Neural crest cell (in vitro differentiated cells): ENCODE measurements at places on chromosomes 7 and 10. TPM values are rescaled to one million over a fixed set of nuclear protein-coding genes. Genes with fewer than 3 reads are reported as not detected.

The CAV1 gene
- 3.7 and 5.3 TPM in 2 replicates for total RNA-seq

DNA sequence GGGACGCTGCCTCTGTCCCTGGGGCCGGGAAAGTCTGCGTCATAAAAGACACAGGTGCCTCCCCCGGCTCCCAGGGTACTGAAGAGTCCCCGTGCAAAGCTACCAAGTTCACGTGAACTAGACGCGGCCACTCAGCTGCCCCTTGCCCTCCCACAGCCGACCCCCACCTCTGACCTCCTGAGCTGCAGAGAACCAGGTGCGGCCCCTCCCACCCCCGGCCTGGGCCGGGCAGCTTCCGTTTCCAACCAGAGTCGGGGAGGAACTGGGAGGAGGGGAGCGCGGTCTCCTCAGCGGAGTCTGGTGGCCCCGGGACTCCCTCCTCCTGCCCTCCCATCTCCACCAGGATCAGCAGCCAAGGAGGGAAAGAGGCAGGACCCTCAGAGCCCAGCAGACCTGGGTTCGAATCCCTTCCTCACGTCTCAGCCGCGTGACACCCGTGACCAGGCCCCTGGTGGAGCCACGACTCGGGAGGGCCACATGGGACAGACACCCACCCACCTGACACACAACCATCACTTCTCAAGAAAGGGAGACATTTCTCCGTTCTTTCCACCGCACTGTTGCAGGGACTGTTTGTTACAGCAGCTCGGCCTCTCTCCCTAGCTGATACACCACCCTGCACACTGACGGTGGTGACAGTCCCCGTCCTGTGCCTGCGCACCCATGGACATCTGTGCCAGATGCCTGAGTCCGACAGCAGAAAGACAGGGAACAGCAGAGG, 37.4 kb upstream of the PDGFA start:
- no peaks in the 10 kb centered on the region for H3K4me1 ChIP-seq
- H3K36me3 ChIP-seq: no peaks in the 10 kb centered on the region
- no peak overlapping the region for H3K27ac ChIP-seq
- H3K27me3 ChIP-seq: no peaks in the 10 kb centered on the region
- H3K4me3 ChIP-seq: no peak overlapping the region

The AOAH gene
- not detected in 2 replicates for total RNA-seq

- no peak overlapping the region for H3K27ac ChIP-seq
- no peak overlapping the region for H3K4me3 ChIP-seq
- no peaks in the 10 kb centered on the region for H3K27me3 ChIP-seq
- no peaks in the 10 kb centered on the region for H3K4me1 ChIP-seq
- no peak for DNase-seq
- H3K36me3 ChIP-seq: peaks cover 15% of the 10 kb centered on the region
These were observed 111.4 kb upstream of the GLCCI1 start for GRCh38 chr7:7857143-7857583.

GRCh38 chr7:7668706-7669105, 28.2 kb downstream of the UMAD1 start:
- H3K36me3 ChIP-seq: no peaks in the 10 kb centered on the region
- no peaks in the 10 kb centered on the region for H3K27me3 ChIP-seq
- no peak for DNase-seq
- no peak overlapping the region for H3K4me3 ChIP-seq
- peaks cover 13% of the 10 kb centered on the region for H3K4me1 ChIP-seq
- no peak overlapping the region for H3K27ac ChIP-seq

GRCh38 chr10:7457478-7458316, 46.9 kb upstream of the SFMBT2 start:
- DNase-seq: no peak
- H3K27ac ChIP-seq: no peak overlapping the region
- no peaks in the 10 kb centered on the region for H3K4me1 ChIP-seq
- H3K4me3 ChIP-seq: no peak overlapping the region
- H3K27me3 ChIP-seq: no peaks in the 10 kb centered on the region
- no peaks in the 10 kb centered on the region for H3K36me3 ChIP-seq

DNA sequence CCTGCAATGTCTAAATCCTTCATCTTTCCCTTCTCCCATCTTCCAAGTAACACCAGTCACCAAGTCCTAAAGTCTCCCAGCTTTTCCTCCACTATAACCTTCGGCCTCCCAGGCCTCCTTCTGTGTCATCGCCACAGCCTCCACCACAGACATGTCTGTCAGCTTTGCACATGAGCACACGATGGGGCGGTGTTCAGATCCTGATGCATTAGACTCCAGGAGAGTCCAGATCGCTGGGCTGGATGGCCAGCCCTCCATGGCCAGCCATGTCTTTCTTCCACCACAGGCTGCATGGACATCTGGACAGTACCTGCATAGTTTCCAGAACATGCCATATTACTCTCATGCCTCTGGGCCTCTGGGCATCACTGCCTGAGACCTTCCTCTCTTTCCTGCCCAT, 974.2 kb upstream of the ZNF722 start:
- no peak overlapping the region for H3K4me3 ChIP-seq
- no peak for DNase-seq
- no peaks in the 10 kb centered on the region for H3K4me1 ChIP-seq
- H3K27ac ChIP-seq: no peak overlapping the region
